ENCODE measurements at places on chromosomes 5 and 9.
A peak's percentile ranks its signal among the peaks of the same experiment; 100 is the strongest.

DNA sequence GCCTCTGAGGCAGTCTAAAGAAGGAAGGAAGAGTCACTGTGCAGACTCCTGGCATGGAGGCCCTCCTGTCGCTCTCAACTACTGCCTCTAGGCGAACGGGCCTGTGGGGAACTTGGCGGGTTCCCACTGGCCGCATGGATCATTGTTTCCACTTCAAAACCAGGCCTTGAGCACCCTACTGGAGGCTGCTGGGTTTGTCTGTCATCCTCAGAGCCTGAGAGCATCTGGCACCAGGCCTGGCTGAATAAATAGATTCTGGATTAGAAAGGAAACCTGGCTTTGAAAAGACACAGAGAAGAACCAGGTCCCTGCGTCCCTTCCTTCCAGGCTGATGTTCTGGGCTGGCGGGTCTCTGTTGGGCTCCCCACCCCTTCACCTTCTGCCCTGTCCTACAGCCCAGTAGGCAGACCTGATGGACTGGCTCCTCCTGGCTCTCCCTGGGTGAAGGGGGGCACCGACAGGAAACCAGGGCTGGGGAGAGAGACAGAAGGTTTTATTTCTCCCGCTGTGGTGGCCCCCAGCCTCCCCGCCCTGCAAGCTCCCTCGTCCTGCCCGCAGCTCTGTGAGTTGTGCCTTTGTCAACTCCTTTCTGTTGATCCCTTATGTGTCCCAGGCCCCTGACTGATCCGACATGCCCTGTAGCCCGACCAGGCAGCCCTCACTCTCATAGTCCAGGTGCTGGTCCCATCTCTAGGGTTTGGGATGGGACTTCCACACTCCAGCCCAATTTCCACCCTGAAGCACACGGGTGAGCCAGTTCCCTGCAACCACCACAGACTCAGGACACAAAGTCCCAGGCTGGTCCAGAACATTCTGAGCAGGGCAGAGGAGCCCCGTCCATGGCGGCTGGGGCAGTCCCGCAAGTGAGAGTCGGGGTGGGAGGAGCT, 50.1 kb downstream of the ADAMTS2 start:
- DNase-seq, result no peak

DNA sequence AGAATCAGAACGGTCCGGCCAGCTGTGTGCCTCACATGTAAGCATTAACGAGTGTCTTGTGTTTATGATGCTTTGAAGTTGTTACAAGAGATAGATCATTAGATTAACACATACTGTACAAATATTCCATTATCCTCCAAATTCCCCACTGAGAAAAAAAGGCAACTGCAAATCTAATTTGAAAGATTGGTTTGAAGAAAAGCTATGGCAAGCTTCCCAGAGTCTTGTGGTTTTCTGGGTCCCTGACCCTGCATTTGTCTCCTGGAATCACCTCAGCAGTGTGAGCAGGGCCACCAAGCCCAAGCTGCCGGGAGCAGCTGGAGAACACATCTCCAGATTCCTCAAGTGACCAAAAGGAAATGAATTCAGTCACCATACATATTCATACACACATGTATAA, 36.9 kb upstream of the ADAMTS16 start:
- DNase-seq, result no peak

DNA sequence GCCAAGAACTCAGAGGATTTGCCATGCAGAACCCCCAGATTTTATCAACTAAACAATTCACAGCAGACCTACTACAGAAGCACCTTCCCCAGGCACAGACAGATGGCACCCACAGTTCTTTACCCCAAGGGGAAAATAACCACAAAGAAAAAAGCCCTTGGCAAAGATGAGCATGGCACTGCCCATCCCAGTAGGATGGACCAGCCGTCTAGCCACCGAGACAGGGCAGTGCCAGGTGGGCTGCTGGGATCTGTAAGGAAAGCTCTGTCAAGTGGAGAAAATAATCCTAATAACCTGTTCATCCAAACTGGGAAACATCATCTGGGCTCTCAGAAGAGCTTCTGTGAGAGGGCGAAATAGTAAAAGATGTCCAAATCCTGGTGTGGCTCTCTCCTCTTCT, 130.0 kb downstream of the COL23A1 start:
- no peak for DNase-seq

DNA sequence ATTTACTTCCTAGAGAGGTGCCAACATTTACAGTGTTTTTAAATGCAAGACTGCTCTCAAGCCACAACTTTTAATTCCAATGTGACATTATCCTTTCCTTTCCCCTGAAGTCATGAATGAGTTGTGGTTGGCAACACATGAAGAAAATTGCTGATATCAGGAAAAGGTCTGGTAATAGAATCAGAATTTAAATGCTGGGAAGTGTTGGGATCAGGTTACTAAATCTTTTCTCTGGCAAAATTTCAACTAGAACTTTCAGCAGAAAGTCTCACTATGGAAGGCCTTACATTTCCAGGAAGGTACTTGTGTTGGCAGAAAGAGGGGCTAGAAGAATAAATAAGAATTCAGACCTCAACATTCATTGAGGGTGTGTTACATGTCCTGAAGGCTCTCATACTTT, 10.6 kb upstream of the SLC44A1 start:
- DNase-seq, result no peak

DNA sequence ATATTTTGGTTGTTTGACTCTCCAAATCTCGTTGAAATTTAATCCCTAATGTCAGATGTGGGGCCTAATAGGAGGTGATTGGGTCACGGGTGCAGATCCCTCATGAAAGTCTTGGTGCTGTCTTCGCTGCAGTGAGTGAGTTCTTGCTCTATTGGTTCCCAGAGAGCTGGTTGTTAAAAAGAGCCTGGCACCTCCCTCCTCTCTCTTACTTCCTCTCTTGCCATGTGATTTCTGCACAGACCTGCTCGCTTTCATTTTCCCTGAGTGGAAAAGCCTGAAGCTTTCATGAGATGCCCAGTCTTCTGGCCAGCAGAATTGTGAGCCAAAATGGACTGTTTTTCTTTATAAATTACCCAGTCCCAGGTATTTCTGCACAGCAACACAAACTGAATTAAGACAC, 221.6 kb downstream of the MAT2B start:
- no peak for DNase-seq

DNA sequence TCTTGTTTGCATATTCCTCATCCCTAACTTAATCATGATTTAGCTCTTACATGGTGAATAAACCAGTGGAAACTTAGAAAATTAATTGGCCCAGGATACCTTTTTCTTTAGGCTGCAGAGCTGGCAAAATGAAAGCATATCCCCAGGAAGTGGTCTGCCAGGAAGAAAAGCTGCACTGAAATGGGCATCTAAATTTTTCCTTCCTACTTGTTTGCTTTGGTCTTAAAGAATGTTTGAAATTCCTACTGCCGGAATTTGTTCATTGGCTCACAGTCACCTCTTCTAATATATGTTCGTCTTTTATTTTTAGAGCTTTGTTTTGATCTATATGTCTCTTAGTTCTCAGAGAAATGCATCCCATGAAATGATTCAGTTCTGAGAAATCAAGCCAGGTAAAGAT, 113.2 kb upstream of the ELL2 start:
- no peak for DNase-seq

- DNase-seq, result no peak
Measured at GRCh38 chr9:15543047-15543813, 9.6 kb upstream of the CCDC171 start.

GRCh38 chr5:141121563-141121962, at the start of gene PCDHB4:
TSS of gene PCDHB4 (plus strand) at chr5:141121818. CDS start at chr5:141121999, 181 bp downstream.
- DNase-seq, result no peak

- DNase-seq, result no peak
Measured at GRCh38 chr5:113435575-113435974, 786 bp upstream of the TSSK1B start.

GRCh38 chr5:145341842-145342241, 493.3 kb downstream of the PRELID2 start:
- no peak for DNase-seq

DNA sequence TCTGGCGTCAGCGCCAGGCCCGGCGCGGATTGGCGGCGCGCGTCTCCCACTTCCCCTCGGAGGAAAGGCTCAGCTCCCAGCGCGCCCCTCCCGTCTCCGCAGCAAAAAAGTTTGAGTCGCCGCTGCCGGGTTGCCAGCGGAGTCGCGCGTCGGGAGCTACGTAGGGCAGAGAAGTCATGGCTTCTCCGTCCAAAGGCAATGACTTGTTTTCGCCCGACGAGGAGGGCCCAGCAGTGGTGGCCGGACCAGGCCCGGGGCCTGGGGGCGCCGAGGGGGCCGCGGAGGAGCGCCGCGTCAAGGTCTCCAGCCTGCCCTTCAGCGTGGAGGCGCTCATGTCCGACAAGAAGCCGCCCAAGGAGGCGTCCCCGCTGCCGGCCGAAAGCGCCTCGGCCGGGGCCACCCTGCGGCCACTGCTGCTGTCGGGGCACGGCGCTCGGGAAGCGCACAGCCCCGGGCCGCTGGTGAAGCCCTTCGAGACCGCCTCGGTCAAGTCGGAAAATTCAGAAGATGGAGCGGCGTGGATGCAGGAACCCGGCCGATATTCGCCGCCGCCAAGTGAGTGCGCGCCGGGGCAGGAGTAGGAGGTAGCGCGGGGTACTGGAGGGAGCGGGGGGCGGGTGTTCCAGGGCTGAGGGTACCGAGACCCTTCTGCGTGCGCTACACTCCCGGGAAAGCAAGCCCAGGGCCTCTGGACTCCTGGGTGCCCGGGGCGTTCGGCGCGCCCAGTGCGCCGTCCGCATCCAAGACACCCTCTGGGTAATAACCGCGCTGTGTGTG, at the start of gene MSX2:
Gene MSX2, plus strand, starts transcription at position 99 of the 777 bp plus-strand sequence. Its CDS starts 78 bp downstream, at position 177.
- DNase-seq, result peak; percentile 1

DNA sequence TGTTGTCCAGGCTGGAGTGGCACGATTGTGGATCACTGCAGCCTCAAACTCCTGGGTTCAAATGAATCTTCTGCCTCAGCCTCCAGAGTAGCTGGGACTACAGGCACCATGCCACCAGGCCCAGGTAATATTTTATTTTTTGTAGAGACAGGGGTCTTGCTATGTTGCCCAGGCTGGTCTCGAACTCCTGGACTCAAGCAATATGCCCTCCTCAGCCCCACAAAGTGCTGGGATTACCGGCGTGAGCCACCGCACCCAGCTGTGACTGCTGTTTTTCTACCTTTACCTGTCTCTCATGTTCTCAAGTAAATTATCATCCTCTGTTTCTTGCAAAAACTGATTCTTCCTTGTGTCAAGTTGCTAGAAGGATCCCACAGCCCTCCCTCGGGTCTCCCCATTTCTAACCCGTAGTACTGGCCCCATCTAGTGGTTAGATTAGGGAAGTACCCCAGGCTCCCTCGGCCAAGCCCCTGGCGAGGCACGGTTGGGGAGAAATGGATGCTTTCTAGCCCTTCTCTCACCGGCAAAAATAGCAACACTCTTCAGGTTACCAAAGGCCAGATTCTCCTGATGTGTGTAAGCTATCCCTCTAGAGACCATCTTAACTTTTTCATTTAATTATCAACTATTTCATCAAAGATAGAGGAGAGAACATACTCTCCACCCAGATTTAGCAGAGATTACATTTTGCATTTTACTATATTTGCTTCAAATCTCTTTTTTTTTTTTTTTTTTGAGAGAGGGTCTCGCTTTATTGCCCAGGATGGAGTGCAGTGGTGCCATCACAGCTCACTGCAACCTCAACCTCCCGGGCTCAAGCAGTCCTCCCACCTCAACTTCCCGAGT, 19.2 kb upstream of the TOR1B start:
- peak; percentile 80 for DNase-seq

GRCh38 chr5:135263022-135263668, 135.9 kb downstream of the MACROH2A1 start:
- DNase-seq, result no peak

DNA sequence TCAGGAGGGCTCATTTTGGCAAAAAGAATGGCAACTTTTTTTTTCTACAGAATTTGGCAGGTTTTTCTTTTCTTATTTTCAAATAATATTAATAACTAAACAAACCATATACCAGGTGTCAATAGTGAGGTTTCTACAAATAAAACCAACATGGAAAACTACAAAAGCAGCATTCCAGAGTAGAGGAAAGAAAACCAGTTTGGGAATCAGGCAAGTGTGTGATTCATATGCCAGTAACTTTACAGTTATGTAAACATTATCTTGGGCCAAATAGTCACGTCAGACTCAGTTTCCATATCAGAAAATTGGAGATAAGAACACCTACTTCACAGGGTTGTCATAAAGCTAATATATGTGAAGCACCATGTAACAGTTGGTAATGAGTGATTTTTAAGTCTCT, 51.7 kb downstream of the FBXW11 start:
- DNase-seq, result no peak

- no peak for DNase-seq
Measured at GRCh38 chr5:129425031-129425430, 35.1 kb upstream of the ADAMTS19 start.
